Right ventricle myocardium superior (tissue), 1 donor: ENCODE measurements at places on chromosomes 5 and 9.

DNA sequence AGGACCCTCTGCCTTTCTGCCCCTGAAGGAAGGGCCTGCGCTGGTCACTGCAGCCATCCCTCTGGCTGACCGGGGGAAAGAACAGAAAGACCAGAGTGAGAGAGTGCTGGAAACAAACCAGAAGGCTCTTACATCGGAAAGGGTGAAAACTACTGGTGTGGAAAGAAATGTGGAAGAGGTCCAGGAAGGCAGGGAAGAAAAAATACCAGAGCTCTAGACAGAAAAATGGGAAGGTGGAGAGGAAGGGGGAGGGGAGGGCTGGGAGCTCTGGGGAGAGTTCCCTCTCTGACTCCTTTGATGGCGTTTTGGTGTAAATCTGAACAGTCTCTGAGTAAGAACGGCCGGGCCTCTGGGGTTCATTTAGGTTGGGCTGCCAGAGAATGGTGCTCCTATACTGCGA, 47.7 kb downstream of the COL23A1 start:
- DNase-seq, result no peak

DNA sequence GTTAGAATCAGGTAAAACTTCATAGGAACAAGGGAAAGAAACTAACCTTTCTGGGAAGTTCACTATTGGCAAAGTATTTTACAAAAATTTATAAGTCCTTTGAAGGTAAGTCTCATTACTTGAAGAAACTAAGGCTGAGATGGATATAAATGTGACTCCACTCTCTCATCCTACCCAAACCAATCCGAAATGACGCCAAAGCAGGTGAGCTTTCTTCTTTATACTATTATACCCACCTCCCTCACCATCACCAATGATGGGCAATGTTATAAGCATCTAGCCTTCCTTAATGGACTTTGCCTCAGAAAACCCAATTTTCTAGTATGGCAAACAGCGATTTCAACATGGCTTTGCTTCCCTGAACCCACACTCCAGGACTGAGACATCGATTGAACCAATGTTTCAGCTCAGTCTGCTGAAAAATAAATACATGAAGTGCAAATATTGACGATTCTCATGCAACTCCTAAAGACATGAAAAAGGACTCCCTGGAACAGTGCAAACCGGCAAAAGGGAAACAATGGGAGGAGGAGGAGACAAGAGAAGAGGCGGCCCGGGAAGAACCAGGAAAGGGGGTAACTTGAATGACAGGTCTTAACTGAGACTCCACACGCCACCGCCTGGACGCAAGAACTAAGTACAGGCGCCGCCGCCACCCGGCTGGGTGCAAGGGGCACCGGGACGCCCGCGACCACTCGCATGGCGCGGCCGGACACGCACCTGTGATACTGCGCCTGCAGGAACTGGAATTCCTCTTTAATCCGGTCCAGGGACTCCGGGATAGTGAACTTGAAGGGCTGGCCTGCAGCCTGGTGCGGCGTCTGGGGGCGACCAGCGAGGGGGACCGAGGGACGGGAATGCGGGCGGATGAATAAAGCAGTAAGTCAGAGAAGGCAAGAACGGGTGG, 2.5 kb downstream of the TLE1 start:
- peak; percentile 87 for DNase-seq

DNA sequence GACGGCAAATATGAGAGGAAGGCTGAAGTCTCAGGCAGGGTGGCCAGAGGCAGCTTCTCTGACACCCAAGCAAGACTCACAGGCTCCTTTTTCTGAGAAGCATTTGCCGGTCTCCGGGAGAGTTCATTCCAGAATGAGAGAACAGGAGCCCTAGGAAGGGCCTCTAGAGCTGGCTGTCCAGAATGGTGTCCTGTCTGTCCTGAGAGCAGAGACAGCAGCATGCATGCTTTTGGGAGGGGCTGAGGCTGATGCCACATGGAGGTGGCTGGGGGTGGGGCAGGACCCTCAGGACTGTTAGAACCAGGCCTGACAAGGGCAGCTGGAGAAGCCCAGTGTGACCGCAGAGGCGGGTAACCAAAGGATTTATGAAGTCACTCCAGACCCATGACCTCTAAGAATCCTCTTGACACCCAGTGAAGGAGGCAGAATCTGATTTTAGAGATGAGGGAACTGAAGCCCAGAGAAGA, 60.0 kb downstream of the SHB start:
- DNase-seq, result no peak

- DNase-seq, result peak; percentile 91
Observed at GRCh38 chr9:136267261-136268111, 21.9 kb upstream of the QSOX2 start.

- no peak for DNase-seq
Observed at GRCh38 chr5:4208996-4209395, 613.4 kb downstream of the IRX1 start.

- DNase-seq, result no peak
Observed at GRCh38 chr9:1759009-1759408, 256.1 kb upstream of the SMARCA2 start.

DNA sequence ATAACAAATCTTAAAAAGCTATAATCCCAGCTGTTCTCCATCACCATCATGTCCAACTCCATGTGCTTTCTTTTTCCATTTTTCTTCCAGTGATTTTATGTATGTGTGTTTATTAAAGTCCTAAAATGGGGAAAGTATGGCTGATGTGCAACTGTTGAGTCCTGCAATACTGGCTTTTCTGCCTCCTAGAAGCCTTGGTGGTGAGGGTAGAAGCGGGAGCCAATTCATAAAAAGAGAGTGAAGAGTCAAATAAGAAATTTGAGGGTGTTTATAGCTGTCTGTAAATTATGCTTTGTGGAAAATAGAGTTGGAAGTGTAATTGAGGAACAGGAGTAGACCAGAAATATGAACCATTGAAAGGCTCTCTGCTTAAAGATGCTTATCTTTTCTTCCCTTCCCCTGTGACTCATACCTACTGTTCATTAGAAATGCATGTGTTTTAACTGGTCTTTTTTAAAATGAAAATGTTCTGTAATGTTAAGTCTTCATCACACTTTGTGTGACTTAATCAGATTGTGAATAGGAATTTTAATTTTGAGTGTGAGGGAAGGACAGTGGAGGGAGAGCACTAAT, 80.1 kb downstream of the ZCCHC7 start:
- DNase-seq, result no peak

- DNase-seq, result peak; percentile 80
Observed at GRCh38 chr9:652914-653313, 188.6 kb upstream of the DMRT1 start.

- DNase-seq, result no peak
Observed at GRCh38 chr5:41708604-41708940, 161.7 kb downstream of the OXCT1 start.

DNA sequence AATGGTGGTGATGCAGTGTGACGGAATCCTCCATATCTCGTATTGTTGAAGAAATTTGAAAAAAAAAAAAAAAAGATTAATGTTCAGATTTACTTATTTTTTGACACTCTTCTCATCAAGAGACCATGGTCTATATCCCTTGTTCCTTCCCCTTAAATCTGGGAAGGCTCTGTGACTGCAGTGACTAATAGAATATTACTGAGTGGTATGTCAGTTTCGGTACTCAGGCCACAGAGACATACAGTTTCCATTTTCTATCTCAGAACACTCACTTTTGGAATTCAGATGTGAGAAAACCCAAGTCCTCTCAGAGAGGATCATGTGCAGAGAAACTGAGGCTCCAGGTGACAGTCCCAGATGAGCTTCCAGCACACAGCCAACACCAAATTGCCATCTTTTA, 1193.5 kb downstream of the DTWD2 start:
- DNase-seq, result no peak

DNA sequence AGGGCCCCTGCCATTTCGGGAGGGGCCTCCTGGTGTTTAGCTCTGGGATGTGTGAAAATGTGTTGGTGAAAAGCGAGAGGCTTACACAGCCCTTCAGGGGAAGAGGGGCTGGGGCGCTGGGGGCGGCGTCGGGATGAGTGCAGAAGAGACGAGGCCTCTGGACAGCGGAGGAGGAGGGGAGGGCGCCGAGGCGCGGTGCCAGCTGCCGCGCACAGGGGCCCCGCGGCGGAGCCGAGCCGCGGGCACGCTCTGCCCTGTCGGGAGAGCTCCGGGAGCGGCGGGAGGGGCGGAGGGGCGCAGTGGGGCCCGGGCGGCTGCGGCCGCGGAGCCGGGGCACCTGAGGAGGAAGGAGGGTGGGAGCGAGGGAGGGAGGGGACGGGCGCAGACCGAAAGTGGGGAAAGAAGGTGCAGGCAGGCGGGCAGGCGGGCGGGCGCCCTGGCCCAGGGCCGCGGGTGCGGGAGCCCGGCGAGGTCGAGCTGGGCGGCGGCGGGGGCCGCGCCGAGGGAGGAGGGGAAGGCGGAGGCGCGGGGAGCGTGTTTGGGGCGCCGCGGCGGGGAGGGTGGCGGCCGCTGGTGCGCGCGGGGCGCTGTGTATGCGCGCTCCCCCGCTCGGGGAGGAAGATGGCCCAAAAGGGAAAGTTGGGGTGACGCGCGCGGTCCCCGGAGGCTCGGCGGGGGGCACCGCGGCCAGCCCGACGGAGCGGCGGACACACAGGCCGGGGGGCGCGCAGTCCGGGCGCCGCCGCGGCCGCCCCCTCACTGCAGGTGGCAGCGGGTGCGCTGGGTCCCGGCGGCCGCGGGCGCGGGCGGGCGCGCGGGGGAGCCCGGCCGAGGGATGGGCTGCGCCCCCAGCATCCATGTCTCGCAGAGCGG, at the start of gene PDE8B:
Gene PDE8B, plus strand, starts transcription at position 590 of the 873 bp plus-strand sequence. Its CDS starts 246 bp downstream, at position 836.
- peak; percentile 47 for DNase-seq

DNA sequence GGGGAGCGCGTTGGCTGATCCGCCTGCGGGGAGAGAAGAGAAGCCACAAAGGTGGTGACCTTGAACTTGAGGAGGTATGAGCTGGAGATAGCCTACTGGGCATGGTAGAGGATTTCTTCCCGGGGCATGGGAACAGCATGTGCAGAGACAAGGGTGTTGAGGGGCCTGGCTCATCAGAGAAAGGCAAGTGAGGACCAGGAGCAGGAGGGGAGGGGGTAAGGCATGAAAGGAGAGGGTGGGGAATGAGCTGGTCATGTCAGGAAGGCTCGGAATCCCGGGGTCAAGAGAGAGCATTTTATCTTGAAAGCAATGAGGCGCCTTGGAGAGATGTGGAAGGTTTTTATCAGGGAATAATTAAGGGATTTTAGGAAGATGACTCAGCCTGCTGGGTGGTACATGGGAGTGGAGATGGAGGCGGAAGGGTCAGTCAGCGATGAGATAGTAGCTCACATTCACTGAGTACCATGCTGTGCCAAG, 121.1 kb downstream of the LHX2 start:
- no peak for DNase-seq

DNA sequence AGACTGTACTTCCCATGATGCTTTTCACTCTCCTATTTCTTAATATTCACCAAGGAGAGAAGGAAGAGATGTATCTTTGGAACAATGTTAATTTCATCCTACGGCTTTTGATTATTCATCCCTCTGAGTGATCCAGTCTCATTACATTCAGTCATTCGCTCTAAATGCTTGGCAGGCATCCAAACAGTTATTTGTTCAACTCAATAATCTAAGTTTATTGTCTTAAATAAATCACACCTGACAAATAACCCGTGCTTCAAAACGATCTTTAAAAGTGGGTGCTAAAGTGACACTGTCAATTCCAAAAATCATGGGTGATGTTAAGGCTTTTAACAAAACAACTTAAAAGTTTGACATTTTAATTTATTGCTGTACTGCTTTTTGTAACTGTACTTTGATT, 233.1 kb downstream of the RASEF start:
- DNase-seq, result no peak

DNA sequence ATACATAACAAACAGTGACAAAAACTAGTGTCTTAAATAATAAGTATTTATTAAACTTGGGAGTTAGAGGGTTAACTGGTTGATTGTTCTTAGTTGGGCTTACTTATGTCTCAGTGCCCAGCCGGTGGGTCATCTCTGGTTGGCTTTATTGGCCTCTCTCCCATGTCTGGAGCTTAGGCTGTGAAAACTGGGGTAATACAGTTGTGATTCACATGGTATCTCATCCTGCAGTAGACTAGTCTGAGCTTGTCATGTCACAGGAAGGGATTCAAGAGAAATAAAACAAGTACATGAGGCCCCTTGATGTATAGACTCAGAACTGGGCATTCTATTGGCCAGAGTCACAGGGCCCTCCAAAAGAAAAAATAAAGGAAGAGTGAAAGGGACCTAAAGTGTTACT, 466.4 kb upstream of the SMC2 start:
- DNase-seq, result no peak

GRCh38 chr9:114006155-114006550, 71.9 kb downstream of the AMBP start:
- no peak for DNase-seq

DNA sequence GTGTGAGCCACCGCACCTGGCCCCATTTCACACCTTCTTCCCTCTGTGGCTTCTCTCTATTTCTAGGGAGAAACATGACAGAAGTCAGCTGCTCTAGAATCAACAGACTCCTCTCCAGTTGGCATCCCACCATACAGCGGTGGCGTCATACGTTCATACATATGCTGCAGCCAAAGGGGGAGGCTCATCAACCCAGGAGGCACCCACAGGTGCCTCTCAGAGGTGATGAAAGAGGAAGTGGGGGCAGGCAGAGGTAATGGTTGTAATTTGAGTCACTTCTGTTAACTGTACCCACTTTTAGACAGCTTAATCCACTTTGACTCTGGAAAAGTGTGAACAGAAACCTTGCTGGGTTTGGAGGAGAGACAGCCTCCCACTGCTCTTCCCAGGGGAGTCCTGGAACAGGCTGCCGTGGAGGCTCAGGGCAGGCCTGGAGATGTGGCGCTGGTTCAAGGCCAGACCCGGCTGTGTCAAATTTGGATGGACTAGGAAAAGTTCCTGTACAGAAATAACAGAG, 47.3 kb upstream of the SUB1 start:
- DNase-seq, result peak; percentile 70

DNA sequence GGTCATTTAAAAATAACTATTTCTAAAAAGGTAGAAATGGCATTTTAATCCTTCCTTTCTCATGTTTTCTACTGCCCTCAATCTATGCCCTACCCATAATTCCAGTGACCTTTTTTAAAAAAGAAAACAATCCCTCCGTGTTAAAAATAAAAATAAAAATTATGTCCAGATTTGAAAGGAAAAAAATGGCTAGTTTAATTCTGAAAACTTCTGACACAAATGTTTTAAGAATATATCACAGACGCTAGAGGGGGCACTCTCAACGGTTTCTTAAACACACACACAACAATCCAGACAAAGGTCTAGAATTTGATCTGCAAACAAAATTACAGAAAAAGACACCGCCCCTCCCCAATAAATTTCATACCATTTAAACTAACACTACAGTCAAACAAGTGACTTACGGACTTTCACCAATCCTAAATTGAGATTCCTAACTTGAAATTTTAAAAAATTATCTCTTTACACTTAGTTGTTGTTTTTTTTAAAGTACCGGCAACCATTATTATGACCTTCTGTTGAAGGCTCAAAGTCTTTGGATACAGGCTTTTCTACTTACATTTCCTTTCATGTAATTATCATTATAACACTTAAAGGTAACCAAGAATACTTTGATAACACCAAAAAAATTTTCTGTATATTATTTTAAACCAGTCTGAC, 38.2 kb downstream of the CLINT1 start:
- no peak for DNase-seq
